Small intestine (tissue), 16 donors: ENCODE measurements at places on chromosomes 2 and 18. TPM values are rescaled to one million over a fixed set of nuclear protein-coding genes. Genes with fewer than 3 reads are reported as not detected.

- H3K4me3 ChIP-seq, result no peak overlapping the region
- H3K27ac ChIP-seq, result no peak overlapping the region
- H3K4me1 ChIP-seq, result no peaks in the 10 kb centered on the region
- no peaks in the 10 kb centered on the region for H3K27me3 ChIP-seq
- no peak for DNase-seq
These were observed 227.0 kb upstream of the SMAD7 start for GRCh38 chr18:49177812-49178211.

- H3K36me3 ChIP-seq, result no peaks in the 10 kb centered on the region
- no peak overlapping the region for H3K27ac ChIP-seq
- no peaks in the 10 kb centered on the region for H3K4me1 ChIP-seq
- no peaks in the 10 kb centered on the region for H3K27me3 ChIP-seq
- DNase-seq, result no peak
These were observed 125.3 kb downstream of the SLC4A3 start for GRCh38 chr2:219752726-219753125.

GRCh38 chr2:176160251-176160985 is 3.3 kb downstream of the HOXD3 start:
- no peak overlapping the region for H3K27ac ChIP-seq
- no peaks in the 10 kb centered on the region for H3K36me3 ChIP-seq
- H3K4me3 ChIP-seq, result no peak overlapping the region
- DNase-seq, result no peak
- H3K4me1 ChIP-seq, result no peaks in the 10 kb centered on the region

DNA sequence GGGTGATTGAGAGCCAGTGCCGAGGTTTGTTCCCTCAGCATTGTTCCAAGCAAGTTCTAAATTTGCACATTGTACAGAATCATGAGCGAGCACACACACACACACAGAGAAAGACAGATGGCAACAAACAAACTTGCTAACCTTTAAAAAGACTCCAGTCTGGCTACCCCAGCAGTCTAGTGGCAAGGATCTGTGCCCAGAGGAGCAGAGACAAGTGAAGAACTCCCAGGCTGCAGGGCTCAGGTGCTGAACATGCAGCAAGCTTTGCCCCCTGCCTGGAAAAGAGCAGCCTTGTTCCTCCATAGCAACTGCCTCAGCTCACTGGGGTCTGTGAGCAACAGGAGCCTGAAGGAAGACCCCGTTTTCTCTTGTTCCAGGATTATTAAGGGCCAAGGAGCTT is 169.2 kb upstream of the CCDC68 start:
- no peak overlapping the region for H3K4me3 ChIP-seq
- H3K27me3 ChIP-seq, result no peaks in the 10 kb centered on the region
- H3K36me3 ChIP-seq, result no peaks in the 10 kb centered on the region
- H3K4me1 ChIP-seq, result no peaks in the 10 kb centered on the region
- H3K27ac ChIP-seq, result no peak overlapping the region

GRCh38 chr18:44816477-44816876 is 135.8 kb downstream of the SETBP1 start:
- H3K27ac ChIP-seq, result no peak overlapping the region
- H3K36me3 ChIP-seq, result no peaks in the 10 kb centered on the region
- H3K27me3 ChIP-seq, result no peaks in the 10 kb centered on the region
- H3K4me3 ChIP-seq, result no peak overlapping the region

DNA sequence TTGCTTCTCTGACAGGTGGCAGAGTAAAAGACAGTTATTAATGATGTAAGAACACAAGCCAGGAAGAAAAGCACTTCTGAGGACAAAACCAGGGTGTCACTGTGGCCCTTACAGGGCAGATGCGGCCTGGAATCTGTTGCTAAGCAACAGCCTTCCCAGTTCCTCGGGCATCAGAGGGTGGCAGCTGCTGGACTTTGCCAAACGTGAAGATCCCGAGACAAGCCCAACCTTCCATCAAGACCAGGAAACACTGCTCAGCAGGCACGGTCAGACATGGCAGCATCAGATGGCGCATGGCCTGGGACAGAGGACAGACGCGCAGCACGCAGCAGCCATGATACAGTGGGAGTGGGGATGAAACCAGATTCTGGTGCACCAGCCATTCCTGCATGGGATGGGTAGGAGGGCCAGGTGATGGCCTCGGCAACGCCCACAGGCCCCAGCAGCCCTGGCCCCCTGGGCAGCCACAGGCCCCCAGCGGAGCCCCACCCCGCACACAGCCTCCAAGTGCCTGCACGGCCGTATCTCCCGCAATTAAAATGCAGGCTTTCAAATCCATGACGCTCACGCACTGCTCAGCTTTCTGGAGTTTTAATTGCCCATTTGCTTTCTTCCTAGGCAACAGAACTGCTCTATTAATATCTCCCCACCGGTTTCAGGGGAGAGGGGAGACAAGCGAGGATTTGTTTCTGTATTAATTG is 89.0 kb downstream of the EIPR1 start:
- H3K36me3 ChIP-seq, result no peaks in the 10 kb centered on the region
- H3K4me1 ChIP-seq, result no peaks in the 10 kb centered on the region
- no peak for DNase-seq

DNA sequence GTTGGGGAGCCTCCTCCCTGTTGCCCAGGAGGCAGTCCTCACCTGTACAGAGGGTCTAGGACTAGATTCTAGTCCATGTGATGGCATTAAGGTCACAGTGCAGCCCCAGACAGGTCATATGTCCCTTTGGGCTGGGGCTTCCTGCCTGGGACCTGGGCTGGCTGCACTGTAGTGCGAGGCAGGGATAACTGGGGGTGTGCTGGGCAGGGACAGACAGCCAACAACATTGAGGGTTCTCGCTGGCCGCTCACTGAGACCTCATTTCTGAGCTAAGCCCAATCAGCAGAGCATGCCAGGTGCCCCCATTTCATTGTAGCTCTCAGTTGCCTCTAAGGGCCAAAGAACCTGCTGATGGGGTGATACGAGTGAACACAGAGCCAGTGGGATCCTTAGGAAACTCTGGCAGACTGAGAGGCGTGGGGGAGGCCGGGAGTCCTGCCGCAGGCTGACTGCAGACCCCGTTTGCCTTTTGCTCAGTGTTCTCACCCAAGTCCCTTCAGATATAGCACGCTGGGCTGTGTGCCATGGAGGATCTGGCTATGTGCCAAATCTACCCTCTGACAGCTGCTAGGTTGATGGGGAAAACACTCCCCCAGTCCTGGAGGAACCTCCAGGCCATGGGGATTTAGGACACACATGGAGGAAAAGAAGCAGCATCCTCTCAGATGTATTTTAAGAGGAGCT is 51.9 kb downstream of the DYSF start:
- no peaks in the 10 kb centered on the region for H3K4me1 ChIP-seq
- no peak overlapping the region for H3K4me3 ChIP-seq
- H3K27ac ChIP-seq, result no peak overlapping the region
- no peak for DNase-seq
- H3K27me3 ChIP-seq, result no peaks in the 10 kb centered on the region
- H3K36me3 ChIP-seq, result no peaks in the 10 kb centered on the region

GRCh38 chr2:11746807-11747459 is 501 bp downstream of the LPIN1 start:
- H3K27ac ChIP-seq, result peak overlapping the region; percentile 64
- peak overlapping the region; percentile 54 for H3K4me3 ChIP-seq
- no peaks in the 10 kb centered on the region for H3K27me3 ChIP-seq
- no peaks in the 10 kb centered on the region for H3K36me3 ChIP-seq
- H3K4me1 ChIP-seq, result peaks cover 11% of the 10 kb centered on the region
- DNase-seq, result peak; percentile 75

- no peak overlapping the region for H3K27ac ChIP-seq
- no peaks in the 10 kb centered on the region for H3K4me1 ChIP-seq
- H3K27me3 ChIP-seq, result no peaks in the 10 kb centered on the region
- peaks cover 8% of the 10 kb centered on the region for H3K36me3 ChIP-seq
These were observed 4.1 kb upstream of the PTPN18 start for GRCh38 chr2:130351711-130352110.

Gene BMP10
- polyA plus RNA-seq, result not detected
